SHP77 (cell line): ENCODE measurements at places on chromosomes 6 and 20.

- DNase-seq: no peak
Measured at GRCh38 chr6:141259807-141260206, 872.9 kb upstream of the GJE1 start.

DNA sequence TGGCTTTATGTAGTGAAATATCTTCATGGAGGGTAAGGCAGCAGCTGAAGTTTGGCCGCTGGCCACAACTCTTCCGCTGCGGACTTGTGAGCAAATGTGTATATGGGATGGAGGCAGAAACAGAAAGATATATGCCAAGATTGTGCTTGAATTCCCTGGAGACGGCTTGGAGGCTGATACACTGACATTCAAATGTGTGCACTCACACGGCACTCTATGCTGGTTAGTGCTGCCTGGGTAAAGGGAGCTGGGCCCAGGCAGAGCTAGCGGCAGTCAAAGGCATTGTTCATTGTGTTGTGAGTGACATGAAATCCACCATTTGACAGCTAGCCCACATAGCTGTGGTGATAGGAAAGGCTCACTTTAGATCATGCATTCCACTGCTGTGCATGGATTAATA lies 202.7 kb downstream of the CLIC5 start:
- no peak for DNase-seq

DNA sequence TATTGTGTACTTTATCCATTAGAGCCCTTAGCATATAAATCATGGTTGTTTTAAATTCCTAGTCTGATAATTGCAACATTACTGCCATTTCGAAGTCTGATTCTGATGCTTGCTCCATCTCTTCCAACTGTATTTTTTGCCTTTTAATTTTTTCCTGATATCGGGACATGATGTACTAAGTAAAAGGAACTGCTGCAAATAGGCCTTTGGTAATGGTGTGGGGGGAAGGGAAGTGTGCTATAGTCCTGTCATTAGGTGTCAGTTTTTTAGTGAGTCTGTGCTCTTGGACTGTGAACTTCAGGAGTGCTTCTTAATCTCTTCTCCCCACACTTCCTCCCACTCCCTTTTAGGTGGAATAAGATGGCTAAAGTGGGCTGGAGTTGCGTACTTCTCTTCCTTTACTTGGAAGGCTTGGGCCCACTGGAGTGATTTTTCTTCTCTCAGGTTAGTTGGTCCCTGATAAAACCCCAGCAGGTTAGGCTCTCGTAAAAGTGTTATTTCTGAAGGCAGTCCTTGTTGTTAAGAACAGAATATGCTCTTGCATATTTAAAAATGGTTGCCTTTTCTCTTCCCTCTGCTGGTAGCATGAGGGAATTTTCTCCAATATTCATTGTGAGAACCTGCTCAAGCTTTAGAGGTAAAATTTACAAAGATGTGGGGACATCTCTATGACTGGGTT lies 18.1 kb downstream of the STXBP5 start:
- no peak for DNase-seq

- DNase-seq: no peak
Measured at GRCh38 chr20:51749674-51750036, 18.5 kb downstream of the ATP9A start.

GRCh38 chr6:88358846-88359245 lies 192.7 kb upstream of the CNR1 start:
- DNase-seq: no peak

DNA sequence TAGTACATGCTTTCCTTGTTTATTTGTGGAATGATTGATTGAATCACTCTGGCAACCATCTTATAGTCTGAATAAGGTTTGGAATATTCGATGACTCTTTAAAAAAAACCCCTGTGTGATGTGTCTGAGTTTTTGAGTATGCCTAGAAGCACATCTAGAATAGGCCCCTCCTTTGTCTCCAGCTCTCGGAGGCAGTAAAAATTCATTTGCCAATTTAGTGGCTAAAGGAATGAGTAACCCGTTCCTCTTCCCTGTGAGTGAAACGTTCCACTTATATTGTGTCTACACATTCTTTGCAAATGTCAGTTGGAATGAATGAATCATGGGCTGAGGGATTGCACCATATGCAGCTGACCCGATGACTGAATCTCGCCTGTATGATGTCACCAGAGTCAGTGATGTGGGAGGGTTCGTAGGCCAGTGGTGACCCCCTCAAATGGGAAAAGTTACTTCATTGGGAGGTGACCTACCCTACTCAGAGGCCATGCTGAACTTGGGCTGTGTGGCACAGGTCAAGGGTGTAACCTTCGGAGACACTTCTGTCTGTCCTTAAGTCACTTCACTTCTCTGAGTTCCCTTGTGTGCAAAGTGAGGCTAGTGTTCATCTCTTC lies 21.6 kb downstream of the MOCS3 start:
- no peak for DNase-seq

DNA sequence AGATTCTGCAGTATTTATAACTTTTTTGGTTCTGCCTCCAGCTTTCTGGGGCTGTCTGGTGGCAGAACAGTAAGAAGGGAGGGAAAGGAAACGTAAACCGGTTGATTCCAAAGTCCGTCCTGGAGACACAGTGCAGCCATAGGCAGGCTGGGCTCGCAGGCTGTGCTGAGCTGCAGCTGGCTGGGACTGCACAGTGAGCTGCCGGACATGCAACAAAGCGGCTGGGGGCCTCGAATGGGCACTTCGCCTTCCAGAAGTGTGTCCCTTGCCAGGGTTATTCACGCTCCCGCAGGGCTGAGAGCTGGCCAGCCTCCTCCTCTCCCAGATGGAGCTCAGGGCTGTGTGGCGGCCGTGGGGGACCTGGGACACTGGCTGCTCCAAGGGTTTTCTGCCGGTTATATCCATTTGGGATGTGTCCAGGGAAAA lies 78.1 kb upstream of the CD93 start:
- no peak for DNase-seq

DNA sequence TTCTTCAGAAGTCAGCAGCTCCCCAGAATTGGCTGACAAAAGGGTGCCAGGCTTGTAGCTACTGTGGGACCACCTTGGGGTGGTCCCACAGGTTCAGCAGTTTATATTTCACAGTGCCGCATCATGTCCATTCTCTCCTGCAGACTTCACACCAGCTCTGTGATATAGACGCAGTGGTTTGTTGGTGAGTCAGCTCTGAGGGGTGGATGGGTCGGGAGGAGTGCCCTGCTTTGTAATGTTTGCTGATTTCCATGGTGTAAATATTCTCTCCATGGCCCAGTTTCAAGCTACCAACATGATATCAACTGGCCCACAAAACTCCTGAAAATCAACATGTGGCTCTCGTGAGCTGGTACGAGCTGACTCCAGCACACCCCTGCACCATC lies 78.2 kb downstream of the CDH22 start:
- no peak for DNase-seq

- DNase-seq: no peak
Measured at GRCh38 chr6:69489970-69490369, 306.8 kb downstream of the LMBRD1 start.

DNA sequence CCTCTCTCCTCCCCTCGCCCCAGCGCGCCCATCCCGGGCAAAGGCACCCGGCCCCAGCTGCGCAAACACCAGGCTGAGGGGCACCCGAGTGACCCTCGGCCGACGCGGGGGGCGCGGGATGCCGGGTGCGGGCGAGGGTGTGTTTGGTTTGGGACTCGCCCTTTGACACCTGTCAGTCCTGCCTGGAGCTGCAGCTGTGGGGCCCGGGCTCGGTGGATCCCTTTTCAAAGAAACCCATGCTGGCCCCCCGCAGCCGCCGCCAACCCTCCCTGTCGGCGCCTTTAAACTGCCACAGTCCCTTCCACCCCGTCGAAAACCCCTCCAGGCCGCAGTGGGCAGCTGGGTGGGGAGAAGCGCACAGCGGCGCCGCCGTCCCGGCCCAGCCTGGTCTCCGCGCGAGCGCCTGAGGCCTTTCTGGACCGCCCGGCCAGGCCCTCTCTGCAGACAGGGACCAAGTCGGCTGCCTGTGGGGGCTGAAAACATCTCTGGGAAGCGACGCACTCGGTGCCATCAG lies 5.5 kb downstream of the FOXQ1 start:
- no peak for DNase-seq
